ENCODE measurements at places on chromosomes 4 and X.

GRCh38 chr4:151942971-151943370 lies 182.2 kb upstream of the GATB start:
- no peak for DNase-seq

- DNase-seq, result no peak
Observed at GRCh38 chr4:113636877-113637276, 124.7 kb downstream of the CAMK2D start.

GRCh38 chr4:83860200-83860599 lies 324.3 kb downstream of the GPAT3 start:
- DNase-seq, result no peak

DNA sequence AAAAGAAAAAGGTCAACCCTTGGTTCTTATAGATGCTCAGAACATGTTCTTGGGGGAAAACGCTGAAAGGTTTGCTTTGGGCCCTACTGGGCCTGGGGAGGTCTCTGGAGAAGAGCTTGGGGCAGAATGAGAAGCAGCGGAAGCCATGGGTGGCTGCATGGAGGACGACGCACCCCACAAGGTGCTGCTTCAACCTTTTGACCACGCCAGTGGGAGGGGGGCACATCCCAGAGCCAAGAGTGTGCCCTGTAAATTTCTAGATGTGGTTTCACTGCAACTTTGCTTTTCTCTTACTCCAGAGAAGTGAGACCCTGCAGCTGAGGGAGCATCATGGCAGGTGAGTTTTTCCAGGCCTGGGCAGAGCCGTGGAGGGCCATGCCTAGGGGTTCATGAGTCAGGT lies 3.2 kb downstream of the PRRG3 start:
- no peak for DNase-seq

DNA sequence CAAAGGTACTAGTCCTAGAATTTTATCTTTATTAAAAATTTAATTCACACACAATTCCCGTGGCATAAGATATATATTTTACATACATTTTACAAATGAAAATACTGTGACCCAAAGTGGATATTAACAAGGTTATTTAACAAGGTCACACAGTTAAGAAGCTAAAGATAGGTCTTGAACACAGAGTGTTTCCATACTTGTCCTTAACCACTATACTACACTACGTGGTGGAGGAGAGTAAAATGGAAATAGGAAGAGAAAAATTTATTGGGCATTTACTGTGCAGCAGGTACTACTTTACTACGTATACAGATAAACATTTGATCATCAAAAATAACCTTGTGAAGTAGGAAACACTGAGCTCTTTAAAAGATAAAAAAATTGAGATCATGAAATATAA lies 14.8 kb downstream of the TECRL start:
- no peak for DNase-seq

DNA sequence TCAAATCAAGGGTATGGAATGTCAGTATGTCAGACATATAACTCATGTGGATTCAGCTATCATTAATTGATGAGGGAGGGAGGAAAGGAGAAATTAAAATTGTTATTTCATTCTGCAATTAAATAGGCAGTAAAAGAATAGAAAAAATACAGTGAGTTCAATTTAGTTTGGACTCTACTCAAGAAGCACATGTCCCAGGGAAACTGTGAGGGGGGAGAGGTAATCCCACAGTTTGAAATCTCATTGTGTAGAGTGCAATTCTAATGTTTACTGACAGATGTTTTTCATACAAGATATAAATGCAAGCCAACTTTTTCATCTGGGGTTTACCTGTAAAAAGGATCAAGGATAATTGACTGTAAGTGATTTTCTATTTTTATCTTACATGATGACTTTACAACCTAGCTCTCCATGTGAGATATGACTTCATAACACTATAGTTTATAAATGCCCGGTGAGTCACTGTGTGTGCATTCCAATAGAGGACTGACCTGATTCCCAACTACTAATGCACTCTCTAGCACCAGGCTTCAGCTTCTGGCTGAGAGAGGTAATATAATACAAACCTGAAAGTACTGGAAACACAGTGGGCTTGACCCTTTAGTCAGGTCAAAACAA lies 35.2 kb upstream of the SCD5 start:
- DNase-seq, result no peak

DNA sequence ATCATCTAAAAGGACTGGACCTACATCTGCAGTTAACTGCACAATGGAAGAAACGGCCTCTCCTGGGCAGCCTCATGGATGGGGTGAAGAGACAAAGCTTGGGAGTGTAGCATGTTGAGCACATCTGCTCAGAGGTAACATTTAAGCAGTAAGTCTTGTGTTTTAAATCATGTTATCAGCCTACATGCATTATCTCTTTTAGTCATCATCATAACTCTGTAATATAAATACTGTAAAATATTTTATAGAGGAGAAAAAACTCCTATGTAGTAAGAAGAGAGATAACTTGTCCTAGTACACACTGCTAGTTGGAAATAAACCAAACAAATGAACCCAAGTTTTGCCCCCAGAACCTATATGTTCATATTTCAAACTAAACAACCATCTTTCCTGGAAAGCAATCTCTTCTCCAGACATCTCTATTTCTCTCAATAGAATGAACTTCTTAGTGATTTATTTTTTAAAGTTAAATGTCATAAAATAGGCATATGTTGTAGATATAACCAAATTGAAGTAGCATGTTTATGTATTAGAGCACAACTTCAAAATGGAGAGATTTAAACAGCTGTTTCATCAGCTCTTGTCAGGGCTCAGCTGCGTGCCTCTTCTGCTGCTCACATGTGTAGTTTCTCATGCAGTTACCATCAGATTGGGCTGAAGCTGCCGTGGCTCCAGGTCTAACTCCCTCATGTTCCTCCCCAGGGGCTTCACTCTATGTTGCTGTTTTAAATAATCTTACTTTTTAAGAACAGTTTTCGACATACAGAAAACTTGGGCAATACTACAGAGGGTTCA lies 581.8 kb upstream of the ZFP42 start:
- DNase-seq, result no peak

DNA sequence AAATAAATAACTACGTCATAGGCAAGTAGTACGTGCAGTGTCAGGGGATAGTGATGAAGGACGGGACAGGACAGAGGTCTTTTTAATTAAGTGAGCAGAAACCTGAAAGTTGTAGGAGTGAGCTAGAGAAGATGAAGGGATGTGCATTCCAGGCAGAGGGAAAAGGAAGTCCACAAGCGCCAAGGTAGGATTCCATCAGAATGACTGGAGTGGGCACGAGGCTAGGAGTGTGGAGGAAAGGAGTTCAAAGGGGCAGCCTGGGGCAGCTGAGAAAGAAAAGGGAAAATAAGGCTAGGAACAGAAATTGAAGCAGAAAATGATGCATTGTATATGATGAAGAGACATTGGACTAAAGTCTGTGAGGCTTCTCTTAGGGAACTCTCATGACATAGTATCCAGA lies 192.2 kb upstream of the TLL1 start:
- DNase-seq, result no peak

DNA sequence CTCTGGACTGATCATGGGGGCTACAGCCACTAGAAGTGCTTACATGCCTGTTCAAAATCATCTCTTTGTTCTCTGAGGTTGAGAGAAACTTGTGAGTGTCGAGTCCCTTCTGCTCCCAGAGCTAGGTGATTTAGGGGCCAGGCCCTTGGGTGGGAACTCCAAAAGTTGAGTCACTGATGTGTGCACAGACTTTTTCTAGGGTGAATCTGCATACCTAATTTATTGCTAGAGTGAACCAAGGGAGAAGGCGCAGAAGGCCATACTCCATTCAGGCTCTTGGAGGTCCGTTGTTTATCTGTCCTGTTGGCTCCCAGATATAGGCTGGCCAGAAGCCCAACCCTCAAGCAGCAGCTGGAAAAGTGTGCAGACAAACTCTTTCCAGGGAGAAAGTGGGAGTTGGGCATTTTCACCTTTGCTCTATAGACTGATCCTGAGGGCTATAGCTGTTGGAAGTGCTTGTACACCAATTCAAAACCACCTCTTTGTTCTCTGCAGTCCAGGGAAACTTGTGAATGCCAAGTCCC lies 80.8 kb upstream of the ARX start:
- no peak for DNase-seq

DNA sequence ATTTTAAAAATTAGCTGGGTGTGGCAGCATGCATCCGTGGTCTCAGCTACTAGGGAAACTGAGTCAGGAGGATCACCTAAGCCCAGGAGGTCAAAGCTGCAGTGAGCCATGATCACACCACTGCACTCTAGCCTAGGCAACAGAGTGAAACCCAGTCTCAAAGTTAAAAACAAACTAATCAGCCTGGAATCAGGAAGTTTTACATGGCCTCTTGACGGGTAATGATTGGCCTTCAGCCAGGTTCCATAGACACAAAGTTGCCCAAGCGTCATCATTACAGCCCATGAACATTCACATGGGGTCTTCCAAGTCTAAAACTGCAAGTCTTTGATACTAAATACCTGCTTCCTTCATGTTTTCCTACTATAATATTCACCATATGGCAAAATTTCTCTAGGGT lies 10.0 kb upstream of the RGN start:
- DNase-seq, result no peak

- DNase-seq, result peak; percentile 23
Observed at GRCh38 chrX:1231850-1232465, 19.5 kb upstream of the CRLF2 start.

All from activated T-cell treated with anti-CD3 and anti-CD28 coated beads for 1 hour (primary cell).